ENCODE measurements at places on chromosomes 12 and 14.

GRCh38 chr12:96701856-96702255, 205.2 kb upstream of the NEDD1 start:
- no peak for DNase-seq

DNA sequence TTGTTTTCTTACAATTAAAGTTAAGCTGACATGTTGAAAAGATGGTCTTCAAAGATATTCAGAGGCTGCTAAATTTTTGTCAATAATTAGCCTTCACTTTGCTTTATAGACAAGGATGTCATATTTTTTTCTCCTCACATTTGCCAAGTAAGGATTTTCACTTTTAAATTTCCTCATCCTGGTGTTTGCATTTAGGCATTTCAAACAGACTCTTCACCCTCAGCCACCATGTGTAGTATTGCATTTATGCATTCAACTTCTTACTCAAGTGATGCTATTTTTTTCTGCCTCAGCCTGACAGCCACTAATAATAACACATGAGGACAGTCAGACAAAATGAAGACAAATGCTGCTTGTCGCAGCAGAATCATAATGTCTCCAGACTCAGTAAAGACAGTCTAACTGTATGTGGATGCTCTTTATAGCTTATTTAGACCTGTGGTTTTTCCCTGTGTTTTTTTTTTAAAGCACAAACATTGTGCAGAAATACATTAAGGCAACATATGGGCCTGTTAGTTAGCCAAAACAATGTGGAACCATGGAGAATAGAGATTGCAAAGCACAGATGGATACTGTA, 481.5 kb downstream of the NPAS3 start:
- DNase-seq: no peak

DNA sequence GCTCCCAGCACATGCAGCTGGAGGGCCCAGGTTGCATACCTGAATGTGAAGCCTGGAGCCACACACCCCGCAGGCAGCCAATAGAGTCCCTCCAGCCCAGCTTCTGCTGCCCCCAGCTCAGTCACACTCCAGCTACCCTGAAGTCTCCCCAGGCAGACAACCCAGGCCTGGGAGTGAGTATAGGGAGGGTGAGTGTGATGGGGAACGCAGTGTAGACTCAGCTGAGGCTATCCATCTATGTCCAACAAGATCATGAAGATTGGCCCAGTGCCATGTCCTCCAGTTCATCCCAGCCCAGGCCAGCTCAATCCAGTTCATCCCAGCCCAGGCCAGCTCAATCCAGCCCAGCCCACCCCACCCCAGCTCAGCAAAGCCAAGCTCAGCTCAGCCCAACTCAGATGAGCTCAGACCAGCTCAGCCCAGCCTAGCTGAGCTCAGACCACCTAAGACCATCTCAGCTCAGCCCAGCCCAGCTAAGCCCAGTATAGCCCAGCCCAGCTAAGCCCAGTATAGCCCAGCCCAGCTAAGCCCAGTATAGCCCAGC, 330.4 kb downstream of the TMEM121 start:
- no peak for DNase-seq

- no peak for DNase-seq
Observed at GRCh38 chr12:122067548-122067947, 11.0 kb upstream of the MLXIP start.

- no peak for DNase-seq
Observed at GRCh38 chr14:72745991-72746980, 147.6 kb downstream of the DPF3 start.

Measured in activated T-helper 1 cell treated with anti-CD3 and anti-CD28 coated beads, Interleukin-2, amount 50 U/mL, for 16 hours (primary cell).